Cerebellum (tissue), 4 donors: ENCODE measurements at places on chromosomes 5 and 9. TPM values are rescaled to one million over a fixed set of nuclear protein-coding genes. Genes with fewer than 3 reads are reported as not detected.

The PTAR1 gene
- 110 TPM for total RNA-seq

The ACOT12 gene
- 2.4 TPM for total RNA-seq

The SLC24A2 gene
- 9.5 TPM for total RNA-seq

The PCDHA1 gene
- total RNA-seq = 7.5 TPM

The TPPP gene
- total RNA-seq = 12.2 TPM

The DBH gene
- total RNA-seq = 0.91 TPM

The CAVIN4 gene
- total RNA-seq = 11.3 TPM

The SLC12A7 gene
- total RNA-seq = 10.1 TPM

The STPG3 gene
- not detected for total RNA-seq

The FGF10 gene
- total RNA-seq = 3.7 TPM

The RANBP3L gene
- 8.0 TPM for total RNA-seq

The FGFR4 gene
- 4.5 TPM for total RNA-seq

The ZNF354C gene
- total RNA-seq = 34.0 TPM

The PSMB7 gene
- 110 TPM for total RNA-seq

The SPATA31C1 gene
- not detected for total RNA-seq

The MEF2C gene
- 114 TPM for total RNA-seq

The PCDHB6 gene
- total RNA-seq = 3.7 TPM

The LCP2 gene
- 3.6 TPM for total RNA-seq

The MARCOL gene
- not detected for total RNA-seq

The BARX1 gene
- total RNA-seq = not detected

The DNAJC18 gene
- 33.7 TPM for total RNA-seq

The PCDHGB4 gene
- 25.1 TPM for total RNA-seq

The C9orf50 gene
- total RNA-seq = not detected

The NKD2 gene
- 8.0 TPM for total RNA-seq

The PRR16 gene
- total RNA-seq = 1.6 TPM

The CDH18 gene
- total RNA-seq = 77.3 TPM

The YTHDC2 gene
- total RNA-seq = 66.2 TPM

The ANKRD31 gene
- 0.82 TPM for total RNA-seq

The KIF20A gene
- total RNA-seq = 12.8 TPM

The FBP1 gene
- total RNA-seq = not detected

The STKLD1 gene
- total RNA-seq = 2.0 TPM

The ACTBL2 gene
- not detected for total RNA-seq

The PSAT1 gene
- total RNA-seq = 42.8 TPM

The SV2C gene
- total RNA-seq = 9.3 TPM

The UNC5A gene
- total RNA-seq = 9.3 TPM

The ISCA1 gene
- 55.4 TPM for total RNA-seq

The LRRC19 gene
- total RNA-seq = not detected

The BARHL1 gene
- total RNA-seq = 19.3 TPM

The OCLN gene
- 7.6 TPM for total RNA-seq

The NUTM2F gene
- not detected for total RNA-seq

The NDUFA8 gene
- total RNA-seq = 20.0 TPM

The PCDHGB3 gene
- total RNA-seq = 21.2 TPM

The PDCD1LG2 gene
- 0.09 TPM for total RNA-seq

The PLEKHG4B gene
- total RNA-seq = 8.2 TPM

The CYLC2 gene
- not detected for total RNA-seq

The CTXN3 gene
- total RNA-seq = 2.8 TPM

The NLN gene
- 51.1 TPM for total RNA-seq

The TAF11L6 gene
- total RNA-seq = not detected

The PRDM9 gene
- total RNA-seq = not detected
